ENCODE measurements at places on chromosomes 7 and 10. TPM values are rescaled to one million over a fixed set of nuclear protein-coding genes. Genes with fewer than 3 reads are reported as not detected.

BMPER gene
- not detected for total RNA-seq

CFTR gene
- 0.31 TPM for total RNA-seq

GRCh38 chr10:32111585-32111984 lies 55.4 kb upstream of the KIF5B start:
- no peak overlapping the region for H3K4me3 ChIP-seq
- H3K27me3 ChIP-seq, result no peaks in the 10 kb centered on the region
- H3K4me1 ChIP-seq, result no peaks in the 10 kb centered on the region
- DNase-seq, result no peak
- H3K27ac ChIP-seq, result no peak overlapping the region

GRCh38 chr7:493661-494251 lies 25.9 kb downstream of the PDGFA start:
- H3K27ac ChIP-seq, result no peak overlapping the region
- DNase-seq, result no peak
- no peaks in the 10 kb centered on the region for H3K27me3 ChIP-seq
- peaks cover 11% of the 10 kb centered on the region for H3K4me1 ChIP-seq
- no peak overlapping the region for H3K4me3 ChIP-seq
- H3K36me3 ChIP-seq, result no peaks in the 10 kb centered on the region

ELFN1 gene
- total RNA-seq, result 39.0 TPM

FAM180A gene
- total RNA-seq, result not detected

FOXP2 gene
- 0.54 TPM for total RNA-seq

DNA sequence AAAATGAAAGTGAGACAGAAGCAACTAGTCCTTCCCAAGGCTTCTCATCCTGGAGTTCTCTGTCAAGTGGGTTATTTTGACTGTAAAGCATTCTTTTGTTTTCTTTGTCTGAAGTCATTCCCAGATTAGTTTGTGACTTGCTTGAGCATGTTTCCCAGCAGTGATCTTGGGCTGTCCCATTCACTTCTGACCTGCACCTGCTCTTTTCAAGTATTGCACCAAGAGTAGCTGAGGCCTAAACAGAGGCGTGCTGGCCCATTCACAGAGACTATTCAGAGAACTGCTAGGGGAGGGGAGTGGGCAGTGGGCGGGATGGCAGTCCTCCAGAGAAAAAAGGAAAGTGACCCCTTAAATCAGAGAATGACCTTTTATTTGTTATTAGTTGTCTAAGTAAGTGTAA lies 61.3 kb downstream of the CACNA2D1 start:
- no peak for DNase-seq
- no peaks in the 10 kb centered on the region for H3K4me1 ChIP-seq
- H3K36me3 ChIP-seq, result no peaks in the 10 kb centered on the region

DNA sequence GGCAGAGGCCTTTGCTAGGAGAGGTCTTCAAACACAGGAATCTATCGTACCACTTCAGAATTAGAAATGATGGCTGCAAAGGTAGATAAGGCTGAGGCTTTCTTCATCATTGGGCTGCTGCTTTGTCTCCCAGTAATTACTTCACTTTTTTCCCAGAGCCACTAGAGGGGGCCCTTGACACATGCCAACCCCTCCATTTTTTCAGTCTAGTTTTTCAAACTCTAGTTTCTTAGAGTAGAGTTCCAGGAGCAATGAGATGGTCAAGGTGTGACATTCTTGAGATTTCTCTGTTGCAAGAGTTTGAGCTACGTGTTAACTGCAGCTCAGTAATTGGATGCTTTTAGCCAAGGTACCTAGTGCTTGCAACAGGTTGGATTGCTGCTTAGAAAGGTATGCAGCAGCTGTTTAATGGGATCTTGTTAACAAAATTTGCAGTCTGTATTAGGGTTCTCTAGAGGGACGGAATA lies 33.8 kb upstream of the RBM20 start:
- no peak overlapping the region for H3K4me3 ChIP-seq
- H3K36me3 ChIP-seq, result peaks cover 10% of the 10 kb centered on the region
- no peak for DNase-seq
- no peak overlapping the region for H3K27ac ChIP-seq

POLD2 gene
- total RNA-seq, result 195 TPM

GFRA1 gene
- 0.10 TPM for total RNA-seq

- H3K4me3 ChIP-seq, result no peak overlapping the region
- no peak overlapping the region for H3K27ac ChIP-seq
- H3K27me3 ChIP-seq, result 0 out of 2 replicates have a peak, but pooled peaks cover 5% of the 10 kb centered on the region
- no peaks in the 10 kb centered on the region for H3K4me1 ChIP-seq
These were observed 53.8 kb downstream of the PARP12 start for GRCh38 chr7:140008755-140009610.

GRCh38 chr7:32519763-32520162 lies 24.5 kb downstream of the AVL9 start:
- H3K4me3 ChIP-seq, result no peak overlapping the region
- no peaks in the 10 kb centered on the region for H3K36me3 ChIP-seq
- no peaks in the 10 kb centered on the region for H3K4me1 ChIP-seq
- H3K27ac ChIP-seq, result no peak overlapping the region

DNA sequence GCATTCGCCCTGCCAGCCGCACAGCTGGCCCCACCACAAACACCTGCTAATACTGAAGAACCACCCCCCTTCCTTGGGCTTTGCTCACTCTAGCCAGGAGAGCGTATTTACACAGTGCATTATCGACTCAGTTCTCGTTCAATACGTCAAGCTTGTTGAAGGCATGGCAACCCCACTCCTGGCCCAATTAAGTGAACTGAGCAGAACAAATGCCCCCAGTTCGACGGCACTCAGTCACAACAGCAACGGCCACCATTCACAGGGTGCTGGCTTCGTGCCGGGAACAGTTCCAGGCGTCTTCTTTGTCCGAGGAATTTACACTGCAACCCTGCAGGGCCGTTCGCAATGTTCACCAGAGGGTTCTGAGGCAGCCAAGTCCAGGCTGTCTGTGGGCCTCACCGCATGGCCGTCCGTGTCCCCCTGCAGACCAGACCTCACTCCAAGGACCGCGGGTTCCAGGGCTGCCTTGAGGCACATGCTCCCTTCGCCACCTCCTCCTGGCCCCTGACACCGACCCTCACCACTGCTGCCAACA lies 175.3 kb downstream of the DIP2C start:
- H3K27ac ChIP-seq, result peak overlapping the region; percentile 48
- no peaks in the 10 kb centered on the region for H3K36me3 ChIP-seq
- H3K4me3 ChIP-seq, result no peak overlapping the region
- no peak for DNase-seq

GRCh38 chr10:15378569-15378968 lies 7.5 kb upstream of the FAM171A1 start:
- H3K4me1 ChIP-seq, result no peaks in the 10 kb centered on the region
- H3K27me3 ChIP-seq, result no peaks in the 10 kb centered on the region
- no peaks in the 10 kb centered on the region for H3K36me3 ChIP-seq
- DNase-seq, result no peak
- H3K27ac ChIP-seq, result no peak overlapping the region
- no peak overlapping the region for H3K4me3 ChIP-seq

DNA sequence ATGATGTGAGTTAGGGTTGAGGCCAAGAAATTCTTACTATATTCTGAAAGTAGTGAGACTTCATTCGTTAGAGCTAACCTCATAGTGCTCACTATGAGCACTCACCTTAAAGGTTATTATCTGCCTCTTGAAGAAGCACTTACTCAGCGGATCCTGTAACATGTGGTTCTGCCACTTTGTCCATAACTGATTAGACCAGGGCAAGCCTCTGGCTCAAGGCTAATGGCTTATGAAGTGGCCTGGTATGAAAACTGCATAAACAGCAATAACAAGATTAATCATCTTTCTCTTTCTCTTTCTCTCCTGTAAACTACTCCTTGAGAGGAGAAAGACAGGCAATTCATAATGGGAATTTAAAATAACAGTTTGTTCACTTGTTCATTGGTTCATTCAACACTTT lies 82.8 kb downstream of the MAPK8 start:
- no peaks in the 10 kb centered on the region for H3K36me3 ChIP-seq
- no peak overlapping the region for H3K27ac ChIP-seq
- no peak overlapping the region for H3K4me3 ChIP-seq
- no peak for DNase-seq
- peaks cover 19% of the 10 kb centered on the region for H3K4me1 ChIP-seq

DNA sequence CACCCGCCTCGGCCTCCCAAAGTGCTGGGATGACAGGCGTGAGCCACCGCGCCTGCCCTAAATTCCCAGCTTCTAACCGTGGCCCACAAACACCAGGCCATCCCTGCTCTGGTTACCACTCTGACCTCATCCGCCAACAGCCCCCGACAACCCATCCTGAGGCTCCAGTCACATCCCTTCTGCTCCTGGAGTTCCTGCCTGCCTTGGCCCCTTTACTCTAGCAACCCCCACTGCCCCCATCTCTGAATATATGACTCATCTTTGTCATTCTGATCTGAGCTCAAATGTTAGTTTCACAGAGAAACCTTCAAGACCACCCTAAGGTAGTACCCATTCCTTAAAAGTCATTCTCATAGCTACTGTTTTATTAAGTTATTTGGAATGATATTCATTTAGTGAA lies 26.6 kb downstream of the RHEB start:
- H3K4me1 ChIP-seq, result peaks cover 62% of the 10 kb centered on the region
- no peaks in the 10 kb centered on the region for H3K27me3 ChIP-seq
- H3K4me3 ChIP-seq, result no peak overlapping the region
- no peak overlapping the region for H3K27ac ChIP-seq
- peaks cover 24% of the 10 kb centered on the region for H3K36me3 ChIP-seq

SCIN gene
- 5.6 TPM for total RNA-seq

DNA sequence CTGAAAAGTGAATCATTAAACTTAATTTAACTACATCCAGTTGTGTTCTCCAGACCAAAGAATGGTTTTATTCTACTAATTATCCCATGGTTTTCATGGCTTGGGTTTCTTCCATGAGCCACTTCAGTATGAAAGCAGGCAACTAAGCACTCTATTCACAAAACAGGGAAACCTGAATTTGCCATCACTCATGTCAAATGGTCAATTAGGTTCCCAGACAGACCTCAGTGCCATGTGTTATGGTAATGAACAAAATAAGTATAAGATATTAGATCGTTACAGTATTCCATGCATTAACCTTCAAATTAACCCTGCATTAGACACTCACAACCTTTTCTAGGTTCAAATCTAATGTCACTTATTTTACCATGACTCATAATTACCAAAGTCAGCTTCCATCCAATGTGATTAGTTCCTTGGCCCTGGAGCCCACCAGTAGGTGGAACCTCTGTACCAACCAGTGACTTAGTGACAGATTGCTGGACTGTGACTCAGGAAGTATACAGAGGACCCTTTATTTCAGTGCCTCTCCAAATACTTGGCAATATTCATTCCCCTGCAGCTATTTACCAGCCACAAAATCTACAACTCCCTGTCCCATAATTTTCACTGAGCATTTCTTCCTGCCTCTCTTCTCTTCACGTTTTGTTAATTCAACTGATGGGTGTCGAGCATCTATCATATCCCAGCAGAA lies 1270.2 kb upstream of the SORCS1 start:
- H3K4me1 ChIP-seq, result no peaks in the 10 kb centered on the region
- no peak overlapping the region for H3K4me3 ChIP-seq
- no peaks in the 10 kb centered on the region for H3K27me3 ChIP-seq
- no peak overlapping the region for H3K27ac ChIP-seq

- H3K27me3 ChIP-seq, result no peaks in the 10 kb centered on the region
- no peaks in the 10 kb centered on the region for H3K36me3 ChIP-seq
- peaks cover 29% of the 10 kb centered on the region for H3K4me1 ChIP-seq
- no peak overlapping the region for H3K4me3 ChIP-seq
These were observed 12.0 kb upstream of the CRYGN start for GRCh38 chr7:151451626-151452571.

SPDYE11 gene
- total RNA-seq, result not detected

DNA sequence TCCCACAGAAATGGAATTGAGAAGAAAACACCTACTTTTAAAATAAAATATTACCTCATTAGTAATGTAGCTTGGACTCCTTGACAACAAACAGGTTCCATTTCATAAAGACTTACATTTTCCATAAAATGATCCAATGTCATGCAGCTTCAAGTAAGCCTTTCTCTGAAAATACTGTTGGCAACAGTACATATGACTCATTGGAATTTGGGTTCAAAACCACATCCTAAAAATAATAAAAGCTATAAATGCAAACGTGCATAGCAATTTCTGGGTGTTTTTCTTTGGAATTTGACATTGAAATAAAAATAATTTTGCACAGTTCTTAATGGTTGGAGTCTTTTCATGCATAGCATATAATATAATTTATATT lies 47.9 kb downstream of the FHIP2A start:
- H3K4me3 ChIP-seq, result no peak overlapping the region
- no peak for DNase-seq
- no peaks in the 10 kb centered on the region for H3K4me1 ChIP-seq
- no peaks in the 10 kb centered on the region for H3K36me3 ChIP-seq
- no peaks in the 10 kb centered on the region for H3K27me3 ChIP-seq
- H3K27ac ChIP-seq, result no peak overlapping the region

CNNM1 gene
- 16.6 TPM for total RNA-seq

HSPB1 gene
- 422 TPM for total RNA-seq

PRKAR2B gene
- total RNA-seq, result 0.51 TPM

- no peak overlapping the region for H3K4me3 ChIP-seq
- 0 out of 2 replicates have a peak, but pooled peaks cover 2% of the 10 kb centered on the region for H3K4me1 ChIP-seq
These were observed 99.8 kb upstream of the RET start for GRCh38 chr10:42977032-42977416.

MINDY4 gene
- total RNA-seq, result 6.2 TPM

DNA sequence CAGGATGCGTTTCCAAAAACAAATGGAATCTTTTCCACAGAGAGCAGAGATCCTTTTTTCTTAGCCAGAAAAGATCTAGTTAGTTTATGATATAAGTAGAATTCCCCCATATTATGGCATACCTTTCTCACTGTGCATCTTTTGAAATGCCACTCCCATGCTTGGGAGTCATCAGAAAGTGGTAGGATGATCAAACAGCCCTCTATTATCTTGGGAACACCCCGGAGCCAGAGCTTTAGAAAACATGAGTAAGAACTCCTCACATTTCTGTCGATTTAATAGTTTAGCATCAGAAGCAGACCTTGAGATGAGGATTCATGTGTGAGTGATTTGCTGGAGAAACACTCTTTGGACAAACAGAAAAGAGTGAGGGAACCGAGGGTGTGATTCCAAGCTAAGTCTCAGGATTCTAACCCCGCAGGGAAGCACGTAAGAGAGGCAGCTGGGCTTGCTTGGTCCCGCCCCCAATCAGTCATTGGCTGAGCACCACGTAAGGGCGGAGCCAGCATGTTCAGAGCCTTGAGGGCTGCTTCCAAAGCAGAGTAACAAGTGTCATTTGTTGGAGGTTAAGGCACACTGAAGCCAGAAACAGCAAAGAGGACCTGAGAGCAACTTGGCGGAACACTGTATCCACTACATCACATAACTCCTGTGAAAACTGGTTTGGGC lies 43.7 kb upstream of the NXPH1 start:
- no peak for DNase-seq
- H3K27me3 ChIP-seq, result peaks cover 3% of the 10 kb centered on the region
- H3K4me1 ChIP-seq, result no peaks in the 10 kb centered on the region
- no peak overlapping the region for H3K27ac ChIP-seq
- H3K4me3 ChIP-seq, result no peak overlapping the region

FAM171A1 gene
- 19.2 TPM for total RNA-seq

- DNase-seq, result no peak
- H3K27ac ChIP-seq, result peak overlapping the region; percentile 98
- H3K27me3 ChIP-seq, result no peaks in the 10 kb centered on the region
- peak overlapping the region; percentile 92 for H3K4me3 ChIP-seq
- H3K4me1 ChIP-seq, result peaks cover 29% of the 10 kb centered on the region
- H3K36me3 ChIP-seq, result peaks cover 19% of the 10 kb centered on the region
These were observed 2.0 kb downstream of the EIF3A start for GRCh38 chr10:119078422-119079179.

Measured in Panc1 (cell line).